Left colon (tissue), 2 donors: ENCODE measurements at places on chromosomes 4 and X.

DNA sequence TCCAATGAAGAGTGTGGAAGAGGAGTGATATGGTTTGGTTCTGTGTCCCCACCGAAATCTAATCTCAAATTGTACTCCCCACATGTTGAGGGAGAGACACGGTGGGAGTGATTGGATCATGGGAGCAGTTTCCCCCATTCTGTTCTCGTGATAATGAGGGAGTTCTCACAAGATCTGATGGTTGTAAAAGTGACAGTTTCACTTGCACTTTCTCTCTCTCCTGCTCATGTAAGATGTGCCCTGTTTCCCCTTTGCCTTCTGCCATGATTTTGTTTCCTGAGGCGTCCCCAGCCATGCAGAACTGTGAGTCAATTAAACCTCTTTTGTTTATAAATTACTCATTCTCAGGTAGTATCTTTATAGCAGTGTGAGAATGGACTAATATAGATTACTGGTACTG, 39.6 kb downstream of the FAM47C start:
- DNase-seq = no peak

DNA sequence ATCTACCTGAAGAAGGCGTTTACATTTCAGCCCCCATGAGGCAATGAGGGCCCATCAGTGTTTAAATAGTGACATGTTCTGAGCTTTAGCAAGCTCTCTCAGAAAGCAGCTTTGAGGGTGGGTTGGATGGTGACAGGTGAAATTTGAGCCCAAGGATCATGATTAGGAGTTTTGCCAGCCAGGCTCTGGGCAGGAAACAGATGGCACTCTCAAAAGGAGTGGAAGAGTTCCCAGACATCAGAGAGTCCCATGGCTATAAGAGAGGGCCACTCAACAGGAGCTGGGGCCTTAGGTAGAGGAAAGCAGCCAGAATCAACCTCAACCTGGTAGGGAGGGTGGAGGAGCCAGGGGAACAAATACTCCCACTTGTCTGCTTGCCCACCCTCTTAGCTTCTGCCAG, 499.8 kb downstream of the MID1IP1 start:
- no peak for DNase-seq

DNA sequence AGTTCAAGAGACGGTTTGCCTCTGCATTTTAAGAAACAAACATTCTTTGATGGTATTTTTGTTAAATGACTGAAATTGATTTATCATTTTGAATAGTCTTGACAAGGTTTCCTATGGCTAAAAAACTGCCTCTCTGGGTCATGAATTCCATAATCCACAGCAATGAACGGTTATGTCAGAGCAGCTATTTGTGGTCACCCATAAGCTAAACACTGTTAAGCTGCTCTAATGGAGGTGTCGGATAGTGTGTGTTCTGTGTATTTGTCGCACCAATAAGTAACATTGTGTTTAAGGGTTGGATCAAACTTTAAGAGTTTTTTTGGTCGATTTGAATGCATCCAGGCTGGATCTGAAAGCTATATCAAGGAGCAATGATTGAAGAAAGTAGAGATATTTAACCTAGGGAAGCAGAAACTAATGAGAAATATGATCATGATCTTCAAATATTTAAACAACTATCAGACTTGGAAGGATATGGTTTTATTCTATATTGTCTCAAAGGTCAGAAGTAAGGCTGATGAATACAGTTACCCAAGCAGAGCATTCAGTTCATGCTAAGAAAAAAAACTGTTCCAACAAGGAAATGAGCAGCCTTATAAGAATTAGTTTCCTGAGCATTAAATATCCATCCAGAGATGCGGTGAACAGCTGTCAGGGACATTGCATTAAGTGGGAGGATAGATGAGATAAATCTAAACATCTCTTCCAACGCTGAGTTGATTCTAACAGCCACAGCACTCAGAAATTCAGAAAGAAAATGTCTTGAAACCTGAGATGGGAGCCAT, 232.3 kb upstream of the RPS6KA3 start:
- DNase-seq = no peak

GRCh38 chr4:4641661-4642495, 100.0 kb upstream of the STX18 start:
- no peak for DNase-seq

- DNase-seq = no peak
These were observed 178.0 kb downstream of the GASK1B start for GRCh38 chr4:157994863-157995262.

- DNase-seq = no peak
These were observed 20.4 kb upstream of the PI4K2B start for GRCh38 chr4:25213347-25213979.

DNA sequence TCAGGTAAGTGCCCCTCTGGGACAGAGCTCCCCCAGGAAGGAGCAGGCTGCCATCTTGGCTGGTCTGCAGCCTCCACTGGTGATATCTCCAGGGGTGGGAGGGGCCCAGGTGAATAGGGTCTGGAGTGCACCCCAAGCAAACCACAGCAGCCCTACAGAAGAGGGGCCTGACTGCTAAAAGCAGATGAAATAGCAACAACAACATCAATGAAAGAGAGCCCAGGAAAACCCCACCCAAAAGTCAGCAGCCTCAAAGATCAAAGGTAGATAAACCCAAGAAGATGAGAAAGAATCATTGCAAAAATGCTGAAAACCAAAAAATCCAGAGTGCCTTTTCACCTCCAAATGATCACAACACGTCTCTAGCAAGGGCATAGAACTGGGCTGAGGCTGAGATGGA, 92.5 kb upstream of the PAGE3 start:
- no peak for DNase-seq

DNA sequence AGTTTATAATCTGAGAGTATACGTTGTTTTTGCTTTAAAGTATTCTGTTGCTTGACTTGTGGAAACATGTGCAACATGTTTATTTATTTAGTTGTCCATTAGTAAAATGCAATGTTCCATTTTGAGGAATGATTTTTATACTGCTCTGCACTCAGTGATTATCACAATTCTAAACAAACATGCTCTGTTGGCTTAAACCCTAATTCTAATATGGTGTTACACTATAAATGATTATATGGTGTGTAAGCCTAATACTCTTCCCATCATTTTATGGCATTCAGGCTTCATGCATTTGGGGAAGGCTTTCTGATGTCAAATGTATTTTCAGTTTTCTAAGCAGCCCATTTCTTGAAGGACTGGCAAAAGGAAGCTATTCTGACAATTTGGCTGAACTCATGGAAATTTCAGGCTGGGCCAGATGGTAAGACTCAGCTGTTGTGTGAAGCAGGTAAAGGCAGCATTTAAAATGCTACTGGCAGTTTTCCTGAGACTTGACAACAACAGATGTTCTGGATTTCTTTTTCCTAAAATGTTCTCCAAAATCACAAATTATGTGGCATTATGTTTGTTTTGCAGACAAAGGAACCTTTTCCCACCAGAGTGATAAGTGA, 336.7 kb upstream of the GNPDA2 start:
- no peak for DNase-seq

DNA sequence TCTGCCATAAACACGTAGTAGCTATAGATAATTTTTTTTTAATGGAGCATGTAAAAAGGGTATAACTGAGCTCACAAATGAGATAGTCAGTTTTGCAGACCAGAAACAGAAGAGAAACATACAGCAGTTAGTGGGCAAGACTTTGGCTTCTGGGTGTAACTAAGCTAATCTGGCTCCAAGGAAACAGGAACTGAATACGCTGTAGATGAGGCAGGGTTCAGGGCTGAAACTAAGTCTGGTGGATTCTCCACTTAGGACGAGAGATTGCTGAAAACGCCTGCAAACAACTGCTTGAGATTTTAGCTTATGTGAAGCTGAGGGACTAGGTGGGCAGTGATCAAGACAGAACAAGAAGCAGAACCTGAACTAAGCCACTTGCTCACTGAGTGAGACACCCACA, 91.7 kb downstream of the SMIM20 start:
- no peak for DNase-seq

- DNase-seq = no peak
These were observed 30.1 kb upstream of the ANAPC4 start for GRCh38 chr4:25346913-25347312.

DNA sequence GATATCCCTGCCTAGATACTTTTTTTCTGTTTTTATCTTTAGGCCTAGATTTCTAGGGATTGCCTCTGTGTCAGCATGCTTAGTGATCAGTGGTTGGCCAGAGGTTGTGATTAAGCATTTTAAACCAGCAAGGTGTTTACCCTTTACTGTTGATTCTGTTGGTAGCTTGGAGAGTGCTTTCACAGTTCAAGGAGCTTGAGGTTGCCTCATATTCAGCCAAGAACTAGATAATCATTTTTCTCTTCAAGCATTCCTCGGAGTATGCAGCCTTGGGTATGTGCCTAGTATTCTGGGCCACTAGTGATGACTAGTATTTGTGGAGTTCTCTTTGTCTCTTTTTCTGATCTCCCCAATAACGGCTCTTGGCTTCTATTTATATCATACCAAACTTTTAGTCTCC, 20.4 kb downstream of the APOOL start:
- DNase-seq = no peak

GRCh38 chrX:13164611-13165010, 120.2 kb upstream of the FAM9C start:
- DNase-seq = no peak

- peak; percentile 59 for DNase-seq
These were observed at the start of gene DCHS2 for GRCh38 chr4:154491341-154492271. Gene DCHS2, minus strand, starts transcription at chr4:154491799. Its CDS starts 444 bp downstream, at chr4:154491355.

DNA sequence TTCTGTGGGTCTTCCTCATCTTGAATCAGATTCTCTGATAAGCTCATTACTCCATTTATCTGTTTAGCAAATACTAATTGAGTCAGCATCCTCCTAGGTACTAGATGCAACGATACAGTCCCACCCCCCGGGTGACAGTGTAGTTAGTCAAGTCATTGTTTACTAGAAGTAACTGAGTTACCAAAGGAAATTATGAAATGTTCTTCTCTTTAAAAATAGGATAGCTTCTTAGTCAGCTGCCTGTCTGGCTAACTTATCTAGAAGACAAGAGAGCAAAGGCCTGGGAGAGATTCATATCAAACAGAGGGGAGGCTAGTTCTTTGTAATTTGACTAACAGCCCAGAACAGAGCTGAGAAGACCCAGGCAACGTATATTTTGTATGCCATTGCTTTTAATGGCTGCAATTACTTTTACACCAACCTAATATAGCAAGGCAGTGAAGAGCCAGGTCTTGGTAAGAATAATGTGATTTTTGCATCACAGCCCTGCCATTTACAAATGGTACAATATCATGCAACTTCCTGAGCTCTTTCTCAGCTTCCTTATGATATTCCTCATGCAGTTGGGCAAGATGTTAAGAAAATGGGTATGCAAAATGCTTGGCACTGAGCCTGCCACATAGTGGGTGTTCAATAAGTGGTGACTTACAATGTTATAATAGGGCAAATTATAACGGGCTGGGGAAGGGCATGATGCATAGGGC, 149.9 kb downstream of the CHIC2 start:
- no peak for DNase-seq

DNA sequence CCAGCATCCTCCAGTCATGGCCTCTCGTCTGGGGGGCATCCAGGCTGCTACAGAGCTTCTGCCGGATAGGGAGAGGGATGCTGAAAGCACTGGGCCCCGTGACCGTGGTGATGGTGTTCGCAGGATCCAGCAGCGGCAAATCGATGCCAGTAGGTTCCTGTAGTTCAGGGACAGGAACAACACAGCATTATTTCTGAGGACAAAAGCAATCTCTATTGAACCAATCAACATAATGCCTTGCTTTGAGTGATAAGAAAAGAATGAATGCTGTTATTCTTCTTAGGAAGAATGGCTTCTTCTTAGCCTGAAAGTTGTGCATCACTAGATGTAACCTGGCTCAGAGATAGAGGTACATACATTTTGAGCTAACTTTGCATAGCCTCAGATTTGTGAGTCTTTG, 378.6 kb downstream of the UNC5C start:
- no peak for DNase-seq

GRCh38 chrX:134745636-134746409, 87.6 kb upstream of the PLAC1 start:
- no peak for DNase-seq

DNA sequence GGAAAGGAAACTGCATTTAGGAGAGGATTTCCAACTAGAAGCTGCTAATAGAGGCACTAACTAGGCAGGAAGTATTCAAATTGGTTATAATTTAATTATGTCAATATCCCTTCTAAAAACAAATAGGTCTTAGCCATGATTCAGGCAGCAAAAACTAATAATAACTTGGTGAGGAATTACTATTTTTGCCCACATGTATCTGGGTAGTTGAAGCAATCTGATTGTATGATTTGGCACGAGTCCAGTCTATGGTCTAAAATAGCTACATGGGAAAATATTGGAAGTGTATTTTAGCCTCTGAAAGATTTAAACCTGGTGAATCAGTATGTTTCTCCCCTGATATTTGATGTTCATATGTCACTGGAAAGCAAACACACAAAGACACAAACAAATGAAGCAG, 62.2 kb downstream of the MFAP3L start:
- no peak for DNase-seq

DNA sequence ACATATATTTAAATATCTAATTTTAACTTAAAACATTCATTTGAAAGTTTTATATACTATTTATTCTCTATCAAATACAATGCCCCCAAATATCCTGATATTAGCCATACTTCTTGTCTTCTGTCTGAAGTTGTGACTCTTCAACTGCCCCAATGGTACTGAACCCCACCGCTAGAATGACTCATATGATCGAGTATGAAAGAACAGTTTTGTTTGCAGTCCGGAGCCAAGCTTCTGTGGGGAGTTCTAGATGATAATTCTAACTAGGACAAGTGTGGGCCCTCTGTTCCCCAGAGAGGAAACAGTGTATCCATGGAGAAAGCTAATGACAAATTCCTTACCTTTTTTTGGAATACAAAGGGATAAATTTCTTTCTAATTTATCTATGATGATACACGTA, 24.7 kb upstream of the CT47A1 start:
- no peak for DNase-seq

- DNase-seq = no peak
These were observed 297.2 kb upstream of the LDB2 start for GRCh38 chr4:17195461-17196275.

DNA sequence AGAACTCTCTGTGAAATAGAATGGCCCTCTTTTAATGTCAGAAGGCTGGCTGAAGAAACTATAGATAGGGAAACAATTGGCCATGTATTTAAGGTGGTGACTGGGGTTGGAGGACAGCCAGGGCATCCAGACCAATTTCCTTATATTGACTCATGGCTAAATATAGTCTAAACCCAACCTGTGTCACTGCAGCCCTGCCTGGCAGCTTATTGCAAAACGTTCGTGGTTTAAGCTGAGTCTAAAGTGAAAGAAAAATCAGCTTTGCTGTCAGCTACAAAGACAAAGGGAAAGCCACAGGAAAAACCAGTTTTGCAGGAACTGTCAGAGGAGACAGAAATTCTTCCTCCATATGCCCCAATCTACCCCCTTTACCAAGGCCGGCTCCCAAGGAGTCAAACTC, 902.8 kb upstream of the NDST4 start:
- DNase-seq = no peak

DNA sequence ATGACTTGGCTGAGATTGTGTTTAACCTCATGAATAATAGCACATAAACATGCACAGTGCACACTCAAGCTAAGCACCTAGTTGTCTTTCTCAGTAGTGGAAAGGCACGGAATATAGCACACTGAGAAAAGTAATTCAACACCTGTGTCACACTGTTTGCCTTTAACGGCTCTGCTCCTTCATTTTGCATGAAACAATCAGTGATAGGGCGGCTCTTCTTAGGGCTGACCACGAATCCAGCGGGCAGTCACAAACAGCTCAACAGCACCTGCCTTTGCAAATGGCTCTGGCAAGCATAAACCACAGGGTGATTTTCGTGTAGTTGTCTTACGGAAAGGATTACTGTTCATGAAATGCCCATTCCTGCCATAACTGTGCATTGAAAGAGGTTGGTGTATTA, 954.0 kb upstream of the TENM3 start:
- no peak for DNase-seq

GRCh38 chr4:158775091-158775651, 6.3 kb downstream of the FNIP2 start:
- DNase-seq = no peak

GRCh38 chrX:40773809-40774208, 38.5 kb upstream of the MED14 start:
- no peak for DNase-seq
